ENCODE measurements at places on chromosomes 4 and X.

DNA sequence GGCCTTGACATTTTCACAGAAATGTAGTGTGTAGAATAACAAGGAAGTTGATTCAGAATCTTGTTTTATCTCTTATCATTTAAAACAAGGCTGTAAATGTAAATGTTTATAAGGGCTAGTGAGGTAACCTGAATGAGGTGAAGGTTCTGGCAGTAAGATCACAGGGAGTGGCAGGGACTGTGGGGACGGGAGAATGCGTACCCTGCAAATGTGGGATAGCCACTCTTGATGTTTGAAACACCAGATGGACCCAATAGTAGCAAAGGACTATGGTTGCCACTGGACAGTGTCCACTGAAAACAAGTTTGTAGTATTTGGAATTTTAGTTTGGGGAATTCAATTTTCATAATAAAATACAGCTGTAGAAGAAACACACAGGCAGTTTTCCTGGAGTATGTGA, 155.3 kb downstream of the FHIP1A start:
- H3K4me3 ChIP-seq: no peak overlapping the region
- H3K27ac ChIP-seq: no peak overlapping the region
- DNase-seq: no peak
- H3K36me3 ChIP-seq: no peaks in the 10 kb centered on the region
- peaks cover 16% of the 10 kb centered on the region for H3K27me3 ChIP-seq
- no peaks in the 10 kb centered on the region for H3K4me1 ChIP-seq

- H3K27me3 ChIP-seq: no peaks in the 10 kb centered on the region
- no peak overlapping the region for H3K27ac ChIP-seq
- H3K36me3 ChIP-seq: no peaks in the 10 kb centered on the region
- H3K4me3 ChIP-seq: no peak overlapping the region
- no peaks in the 10 kb centered on the region for H3K4me1 ChIP-seq
- no peak for DNase-seq
Measured at GRCh38 chr4:95627709-95628108, 78.9 kb upstream of the UNC5C start.

DNA sequence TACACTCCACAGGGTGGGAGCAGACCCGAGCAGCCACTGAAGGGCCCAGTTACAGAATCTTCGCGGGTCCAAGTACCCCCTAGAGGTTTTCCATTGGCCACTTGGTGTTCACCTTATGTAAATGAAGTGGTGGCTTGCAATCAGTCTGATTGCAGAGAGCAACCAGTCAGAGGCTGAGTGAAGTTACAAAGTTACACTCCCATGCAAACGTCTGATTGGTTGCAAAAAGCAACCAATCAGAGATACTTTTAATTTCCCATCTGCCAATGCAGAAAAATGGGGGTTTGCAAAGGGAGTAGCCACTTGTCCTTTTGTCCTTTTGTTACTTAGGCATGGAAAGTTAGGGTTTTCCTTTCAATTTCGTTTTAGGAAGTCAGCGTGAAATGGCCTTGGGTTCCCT, 27.0 kb upstream of the NKAP start:
- H3K27me3 ChIP-seq: no peaks in the 10 kb centered on the region
- no peak for DNase-seq
- H3K4me3 ChIP-seq: no peak overlapping the region
- H3K27ac ChIP-seq: no peak overlapping the region
- H3K36me3 ChIP-seq: no peaks in the 10 kb centered on the region
- H3K4me1 ChIP-seq: no peaks in the 10 kb centered on the region

GRCh38 chr4:137531168-137531985, 917 bp downstream of the PCDH18 start:
- no peak for DNase-seq
- H3K4me1 ChIP-seq: no peaks in the 10 kb centered on the region
- no peaks in the 10 kb centered on the region for H3K27me3 ChIP-seq
- no peak overlapping the region for H3K27ac ChIP-seq
- H3K36me3 ChIP-seq: no peaks in the 10 kb centered on the region

DNA sequence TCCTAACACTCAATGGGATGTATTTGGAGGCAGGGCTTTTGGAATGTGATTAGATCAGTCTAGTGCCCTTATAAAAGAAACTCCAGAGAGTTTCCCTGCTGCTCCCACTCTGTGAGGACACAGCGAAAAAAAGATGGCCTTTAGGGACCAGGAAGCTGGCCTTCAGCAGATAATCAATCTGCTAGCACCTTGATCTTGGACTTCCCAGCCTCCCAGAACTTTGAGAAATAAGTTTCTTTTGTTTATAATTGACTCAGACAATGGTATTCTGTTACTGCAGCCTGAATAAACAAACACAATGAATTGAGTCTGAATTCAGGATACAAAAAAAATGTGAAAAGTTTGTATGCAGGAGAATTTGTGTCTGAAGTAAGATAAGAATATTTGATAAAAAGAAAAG, 842.1 kb downstream of the FSTL5 start:
- DNase-seq: no peak
- no peaks in the 10 kb centered on the region for H3K4me1 ChIP-seq
- H3K27ac ChIP-seq: no peak overlapping the region
- no peak overlapping the region for H3K4me3 ChIP-seq
- H3K36me3 ChIP-seq: no peaks in the 10 kb centered on the region
